ENCODE measurements at places on chromosomes 7 and 10. TPM values are rescaled to one million over a fixed set of nuclear protein-coding genes. Genes with fewer than 3 reads are reported as not detected.

Gene ZNF365
- total RNA-seq, result 6.4 TPM

Gene GLUD1
- total RNA-seq, result 189 TPM

Gene CRYGN
- not detected for total RNA-seq

Gene FOXP2
- 16.7 TPM for total RNA-seq

Gene HOXA10
- total RNA-seq, result 0.81 TPM

Gene HOXA3
- 29.3 TPM for total RNA-seq

- H3K27me3 ChIP-seq, result no peaks in the 10 kb centered on the region
- peak overlapping the region; percentile 13 for H3K4me3 ChIP-seq
- H3K27ac ChIP-seq, result peak overlapping the region; percentile 56
- H3K4me1 ChIP-seq, result peaks cover 32% of the 10 kb centered on the region
- no peaks in the 10 kb centered on the region for H3K36me3 ChIP-seq
These were observed 69.2 kb upstream of the PALS2 start for GRCh38 chr7:24504040-24504439.

GRCh38 chr7:17854261-17855047 is 85.8 kb downstream of the SNX13 start:
- no peaks in the 10 kb centered on the region for H3K27me3 ChIP-seq
- no peak overlapping the region for H3K4me3 ChIP-seq
- H3K27ac ChIP-seq, result no peak overlapping the region
- H3K4me1 ChIP-seq, result no peaks in the 10 kb centered on the region
- DNase-seq, result no peak

GRCh38 chr7:91549878-91550277 is 285.6 kb downstream of the FZD1 start:
- H3K4me3 ChIP-seq, result no peak overlapping the region
- no peaks in the 10 kb centered on the region for H3K27me3 ChIP-seq
- H3K4me1 ChIP-seq, result peaks cover 5% of the 10 kb centered on the region
- H3K36me3 ChIP-seq, result no peaks in the 10 kb centered on the region
- H3K27ac ChIP-seq, result no peak overlapping the region
- no peak for DNase-seq

- H3K4me1 ChIP-seq, result no peaks in the 10 kb centered on the region
- H3K27ac ChIP-seq, result no peak overlapping the region
- no peak for DNase-seq
- no peaks in the 10 kb centered on the region for H3K27me3 ChIP-seq
- H3K36me3 ChIP-seq, result peaks cover 64% of the 10 kb centered on the region
- no peak overlapping the region for H3K4me3 ChIP-seq
These were observed 14.0 kb downstream of the WDR91 start for GRCh38 chr7:135197343-135197742.

DNA sequence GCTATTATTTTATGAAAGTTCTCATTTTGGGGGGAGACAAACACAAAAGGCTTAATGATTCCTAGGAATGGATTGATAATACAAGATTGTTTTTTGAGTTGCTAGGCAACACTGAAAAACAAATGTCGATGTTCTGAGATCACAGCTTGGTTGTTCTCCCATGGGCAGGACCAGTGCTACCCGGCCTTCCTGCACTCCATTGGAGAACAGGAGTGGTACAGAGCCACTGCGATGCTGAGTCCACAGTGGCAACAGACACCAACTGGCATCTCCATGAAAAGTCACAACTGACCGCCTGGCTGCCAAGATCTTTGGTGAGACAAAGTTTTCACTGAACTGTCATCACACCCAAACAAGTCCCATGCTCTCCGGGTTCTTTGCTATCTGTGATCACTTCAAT is 68.9 kb upstream of the NMT2 start:
- H3K4me3 ChIP-seq, result no peak overlapping the region
- H3K27me3 ChIP-seq, result no peaks in the 10 kb centered on the region
- H3K36me3 ChIP-seq, result no peaks in the 10 kb centered on the region
- peak; percentile 19 for DNase-seq
- H3K4me1 ChIP-seq, result peaks cover 14% of the 10 kb centered on the region

DNA sequence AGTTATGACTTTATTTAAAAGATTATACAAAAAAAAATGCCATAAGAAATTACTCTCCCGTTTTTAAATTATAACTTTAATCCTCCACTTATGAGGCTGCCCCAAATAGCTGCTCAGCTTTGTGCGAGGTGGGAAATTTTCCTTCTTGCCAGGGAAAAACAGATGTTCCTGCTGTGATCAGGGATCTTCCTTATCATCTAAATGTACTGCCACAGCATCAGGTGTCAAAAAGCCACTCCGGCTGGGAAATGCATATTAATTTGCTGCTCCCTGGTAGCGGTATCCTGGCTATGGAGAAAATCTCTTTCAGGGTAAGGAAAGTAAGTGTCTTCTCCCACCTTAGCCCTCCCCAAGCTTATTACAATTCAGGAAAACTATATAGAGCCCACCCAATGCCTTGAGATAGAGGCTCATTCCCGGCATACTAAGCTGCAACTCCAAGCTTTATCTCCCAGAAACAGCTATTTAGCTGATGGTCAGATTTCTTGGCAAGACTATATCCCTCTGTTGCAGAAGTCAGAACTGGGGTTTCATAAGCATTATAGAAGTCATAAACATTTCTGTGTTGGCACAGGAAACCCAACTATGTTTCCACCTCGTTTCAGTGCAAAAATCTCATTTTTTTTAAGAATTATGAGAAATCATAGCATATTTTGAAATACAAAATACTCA is 360.4 kb downstream of the PARD3 start:
- H3K36me3 ChIP-seq, result no peaks in the 10 kb centered on the region
- no peak overlapping the region for H3K4me3 ChIP-seq
- no peaks in the 10 kb centered on the region for H3K27me3 ChIP-seq

GRCh38 chr7:129489491-129489890 is 12.8 kb upstream of the SMKR1 start:
- no peaks in the 10 kb centered on the region for H3K4me1 ChIP-seq
- DNase-seq, result no peak
- no peaks in the 10 kb centered on the region for H3K36me3 ChIP-seq
- H3K27ac ChIP-seq, result no peak overlapping the region

GRCh38 chr7:91137153-91137787 is 127.0 kb upstream of the FZD1 start:
- H3K27me3 ChIP-seq, result no peaks in the 10 kb centered on the region
- no peak for DNase-seq
- H3K4me1 ChIP-seq, result no peaks in the 10 kb centered on the region
- no peaks in the 10 kb centered on the region for H3K36me3 ChIP-seq

- DNase-seq, result no peak
- peak overlapping the region; percentile 96 for H3K27ac ChIP-seq
- no peaks in the 10 kb centered on the region for H3K36me3 ChIP-seq
- H3K4me3 ChIP-seq, result peak overlapping the region; percentile 89
- peaks cover 15% of the 10 kb centered on the region for H3K4me1 ChIP-seq
- H3K27me3 ChIP-seq, result no peaks in the 10 kb centered on the region
These were observed 4.6 kb upstream of the SMARCD3 start for GRCh38 chr7:151252961-151253711.

GRCh38 chr7:155851892-155852291 is 39.6 kb upstream of the SHH start:
- H3K4me3 ChIP-seq, result no peak overlapping the region
- H3K4me1 ChIP-seq, result no peaks in the 10 kb centered on the region
- no peak for DNase-seq
- no peaks in the 10 kb centered on the region for H3K36me3 ChIP-seq

DNA sequence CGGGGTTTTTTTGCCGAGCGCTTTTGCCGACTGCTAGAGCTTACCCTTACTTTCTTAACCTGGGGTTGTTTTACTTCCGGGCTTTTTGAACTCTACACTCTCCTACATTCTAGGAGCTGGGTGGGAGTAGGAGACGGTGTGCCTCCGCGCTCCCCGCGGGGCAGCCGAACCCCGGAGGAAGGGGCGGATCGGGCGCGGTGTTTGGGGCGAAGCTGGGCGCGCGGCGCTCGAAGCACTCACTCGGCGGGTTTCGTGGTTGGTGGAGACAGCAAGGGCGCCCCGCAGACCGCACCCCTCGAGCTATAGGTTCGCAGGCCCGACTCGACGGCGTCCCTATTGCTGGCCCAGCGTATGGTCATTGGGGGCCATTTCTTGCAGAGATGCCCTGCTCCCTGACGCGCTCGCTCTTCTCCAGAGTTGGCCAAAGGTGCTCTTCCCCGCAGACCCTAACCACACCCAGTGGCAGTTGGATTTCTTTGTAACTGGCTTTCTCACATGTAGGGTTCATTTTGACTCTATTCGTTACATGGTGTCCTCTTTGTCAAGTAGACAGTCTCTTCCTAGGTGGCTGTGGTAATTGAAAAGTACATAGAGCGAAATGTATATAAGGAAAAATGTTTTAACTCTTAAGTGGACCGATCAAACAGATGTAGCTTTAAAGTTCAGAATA is 364 bp downstream of the ZNF518A start:
- no peaks in the 10 kb centered on the region for H3K27me3 ChIP-seq
- H3K4me1 ChIP-seq, result peaks cover 11% of the 10 kb centered on the region
- H3K27ac ChIP-seq, result peak overlapping the region; percentile 95
- DNase-seq, result peak; percentile 4
- peak overlapping the region; percentile 83 for H3K4me3 ChIP-seq

DNA sequence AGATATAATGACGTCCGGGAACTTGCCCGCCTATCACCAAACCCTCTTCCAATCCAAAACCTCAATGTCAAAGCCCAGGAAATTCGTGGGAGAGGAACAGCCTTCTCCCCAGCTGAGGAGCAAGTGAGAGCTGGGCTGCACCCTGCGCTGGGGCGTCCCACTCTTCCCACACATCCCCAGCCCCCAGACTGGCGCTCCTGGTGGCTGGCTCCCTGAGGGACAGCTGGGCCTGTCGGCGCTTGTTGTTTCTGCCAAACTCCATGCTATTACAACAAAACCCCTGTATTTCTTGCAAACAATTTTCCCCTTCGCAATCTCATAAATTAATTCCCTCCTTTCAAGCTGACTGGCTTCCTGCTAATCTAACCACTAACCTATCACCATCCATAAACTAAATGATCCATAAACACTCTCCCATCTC is 53.0 kb downstream of the GRID1 start:
- no peak overlapping the region for H3K4me3 ChIP-seq
- no peaks in the 10 kb centered on the region for H3K4me1 ChIP-seq
- no peaks in the 10 kb centered on the region for H3K36me3 ChIP-seq

DNA sequence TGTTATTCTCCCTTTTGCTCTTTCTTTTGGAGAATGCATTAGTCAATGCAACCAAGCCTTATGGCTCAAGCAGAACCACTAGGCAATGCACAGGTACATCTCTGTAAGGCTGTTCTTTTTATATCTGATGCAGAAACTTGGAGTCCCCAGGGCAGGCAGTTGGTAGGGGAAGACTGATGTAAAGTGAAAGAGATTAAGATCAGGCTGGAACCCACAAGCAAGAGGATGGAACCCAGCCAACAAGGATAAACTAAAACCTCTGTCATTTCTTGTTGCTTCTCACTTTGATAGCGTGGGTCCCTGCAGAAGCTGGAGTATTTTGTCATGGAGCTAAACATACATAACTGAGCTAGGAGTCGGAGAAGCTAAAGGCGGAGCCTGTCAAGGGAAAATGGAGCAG is 142.9 kb downstream of the GPAM start:
- H3K4me3 ChIP-seq, result no peak overlapping the region
- H3K27me3 ChIP-seq, result no peaks in the 10 kb centered on the region
- no peaks in the 10 kb centered on the region for H3K4me1 ChIP-seq
- H3K36me3 ChIP-seq, result no peaks in the 10 kb centered on the region
- DNase-seq, result no peak
- no peak overlapping the region for H3K27ac ChIP-seq

DNA sequence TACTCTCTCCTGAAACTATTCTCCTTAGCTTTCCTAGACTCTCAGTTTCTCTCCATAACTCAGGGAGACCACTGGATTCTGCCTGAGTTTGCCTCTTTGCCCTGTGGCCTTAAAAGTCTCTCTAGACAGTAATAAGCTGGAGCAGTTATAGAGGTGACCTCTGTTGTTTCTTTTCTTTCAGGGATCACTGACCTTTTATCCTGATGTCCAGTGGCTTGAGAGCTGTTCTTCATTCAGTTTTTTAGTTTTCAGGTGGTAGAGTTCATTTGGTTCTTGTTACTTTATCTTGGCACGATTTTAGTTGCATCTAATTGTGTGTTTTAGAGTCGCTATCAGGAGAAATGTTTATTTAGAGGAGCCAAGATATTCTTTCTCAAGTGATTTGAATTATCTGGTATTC is 37.7 kb downstream of the TAX1BP1 start:
- no peaks in the 10 kb centered on the region for H3K36me3 ChIP-seq
- H3K27ac ChIP-seq, result no peak overlapping the region
- H3K4me1 ChIP-seq, result peaks cover 1% of the 10 kb centered on the region
- H3K4me3 ChIP-seq, result no peak overlapping the region
- no peaks in the 10 kb centered on the region for H3K27me3 ChIP-seq

DNA sequence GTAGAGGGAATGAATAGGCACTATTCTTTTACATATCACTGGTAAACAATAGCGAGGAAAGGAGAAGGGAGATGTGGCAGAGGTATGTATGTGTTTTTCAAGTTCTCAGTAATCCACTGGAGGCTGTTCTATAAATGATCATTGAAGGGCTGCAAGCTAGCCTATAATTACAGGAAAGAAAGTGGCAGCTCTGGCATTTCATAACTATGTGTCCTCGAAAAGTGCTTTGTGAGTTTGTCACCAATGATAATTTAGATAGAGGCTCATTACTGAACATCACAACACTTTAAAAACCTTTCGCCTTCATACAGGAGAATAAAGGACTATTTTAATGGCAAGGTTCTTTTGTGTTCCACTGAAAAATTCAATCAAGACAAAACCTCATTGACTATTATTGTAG is 235.1 kb downstream of the FOXP2 start:
- no peaks in the 10 kb centered on the region for H3K4me1 ChIP-seq
- H3K4me3 ChIP-seq, result no peak overlapping the region
- no peaks in the 10 kb centered on the region for H3K27me3 ChIP-seq
- H3K36me3 ChIP-seq, result no peaks in the 10 kb centered on the region
- H3K27ac ChIP-seq, result no peak overlapping the region

- H3K36me3 ChIP-seq, result no peaks in the 10 kb centered on the region
- no peak for DNase-seq
- H3K4me1 ChIP-seq, result no peaks in the 10 kb centered on the region
- H3K27me3 ChIP-seq, result no peaks in the 10 kb centered on the region
These were observed 24.0 kb downstream of the CDHR3 start for GRCh38 chr7:105987046-105987445.

DNA sequence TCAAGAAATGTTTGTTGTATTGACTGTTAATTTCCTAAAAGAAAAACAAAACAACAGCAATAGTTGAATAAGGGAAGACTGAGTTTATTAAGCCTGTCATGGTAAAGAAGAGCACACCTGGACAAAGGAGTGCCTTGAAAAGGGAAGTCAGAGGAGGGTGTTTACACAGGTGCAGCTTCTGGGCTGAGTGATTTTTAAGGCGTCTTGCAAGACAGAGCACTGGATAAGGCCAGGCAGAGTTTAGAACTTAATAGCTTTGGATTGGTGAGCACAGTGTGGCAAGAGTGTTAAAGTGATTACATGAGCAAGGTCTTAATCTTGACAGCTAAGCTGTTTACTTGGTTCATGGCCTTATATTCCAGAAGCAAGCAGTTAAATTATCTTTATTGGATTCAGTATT is 423.2 kb downstream of the CNTNAP2 start:
- no peaks in the 10 kb centered on the region for H3K4me1 ChIP-seq
- no peaks in the 10 kb centered on the region for H3K27me3 ChIP-seq
- DNase-seq, result no peak
- no peak overlapping the region for H3K27ac ChIP-seq
